ENCODE measurements at places on chromosomes 1 and 21. TPM values are rescaled to one million over a fixed set of nuclear protein-coding genes. Genes with fewer than 3 reads are reported as not detected.

Gene SLC5A9
- 0.22 TPM for total RNA-seq

Gene LCA5L
- 0.46 TPM for total RNA-seq

Gene NUP210L
- not detected for total RNA-seq

Gene CELA2B
- total RNA-seq = not detected

Gene CSRP1
- total RNA-seq = 0.44 TPM

Gene S100A14
- total RNA-seq = 0.63 TPM

Gene PPIAL4G
- not detected for total RNA-seq

Gene SPATA1
- 0.61 TPM for total RNA-seq
